Muscle of back (tissue), 13 donors: ENCODE measurements at places on chromosomes 2 and 18.

DNA sequence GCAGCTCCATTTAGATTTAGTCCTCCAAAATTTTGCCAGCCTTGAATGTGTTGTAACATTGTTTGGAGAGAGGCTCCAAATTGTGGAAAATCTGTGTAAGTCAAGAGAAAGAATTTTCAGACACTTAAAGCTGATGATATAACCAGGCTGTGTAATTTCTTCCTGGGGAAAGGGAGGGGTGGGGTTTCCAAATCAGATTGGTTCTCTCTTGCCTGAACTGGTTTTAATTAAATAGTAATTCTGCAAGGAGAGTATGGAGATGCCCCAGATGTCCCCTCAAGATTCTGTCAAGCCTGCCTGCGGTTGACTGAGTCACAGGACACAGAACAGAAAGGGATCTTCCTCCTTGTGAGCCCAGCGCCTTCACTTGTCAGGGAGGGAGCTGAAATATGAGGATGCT lies 54.5 kb downstream of the C18orf63 start:
- DNase-seq: peak; percentile 85

DNA sequence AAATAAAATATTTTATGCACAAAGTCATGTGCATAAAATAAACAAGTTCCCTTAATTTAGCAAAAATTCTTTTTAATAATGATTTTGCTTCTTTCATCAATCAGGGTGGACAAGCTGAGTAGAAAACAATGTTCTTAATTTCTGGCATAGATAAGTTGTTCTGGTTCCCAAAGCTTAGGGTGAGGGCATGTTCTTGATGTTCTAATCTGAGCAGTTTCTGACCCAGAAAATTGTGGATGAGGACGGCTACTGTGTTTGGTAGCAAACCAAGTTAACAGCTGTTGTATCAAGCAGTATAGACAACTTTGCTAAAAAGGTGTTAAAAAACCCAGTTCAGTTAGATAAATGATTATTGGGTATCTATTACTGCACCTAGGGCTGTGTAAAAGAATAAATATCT lies 158.9 kb downstream of the PDE1A start:
- DNase-seq: no peak

DNA sequence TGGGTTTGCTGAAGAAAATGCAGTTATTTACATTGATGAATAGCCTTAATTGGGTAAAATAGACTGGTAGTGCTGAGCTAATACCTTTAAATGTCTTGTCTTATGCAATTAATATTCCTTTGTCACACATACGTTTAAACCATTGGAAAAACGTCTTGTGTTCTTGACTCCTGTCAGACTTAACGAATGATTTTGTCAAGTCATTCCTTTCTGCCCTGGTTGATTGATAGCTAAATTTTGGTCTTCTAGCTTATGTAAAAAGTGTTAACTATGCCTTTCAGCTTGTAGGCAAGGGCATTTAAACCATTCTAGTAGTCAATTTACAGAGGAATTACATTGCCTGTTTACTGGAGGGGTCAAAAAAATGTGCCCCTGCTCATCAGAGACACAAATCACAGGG lies 105.8 kb upstream of the LRRTM1 start:
- no peak for DNase-seq

GRCh38 chr2:215316336-215316735 lies 4.5 kb downstream of the ATIC start:
- DNase-seq: no peak

- no peak for DNase-seq
These were observed 128.6 kb downstream of the MSH2 start for GRCh38 chr2:47531378-47532042.

- no peak for DNase-seq
These were observed 266.5 kb downstream of the EIPR1 start for GRCh38 chr2:3110994-3111666.

GRCh38 chr18:24875777-24876176 lies 415.3 kb downstream of the HRH4 start:
- DNase-seq: no peak

GRCh38 chr2:23540804-23541360 lies 155.9 kb downstream of the KLHL29 start:
- no peak for DNase-seq

- no peak for DNase-seq
These were observed 95.4 kb downstream of the INHBB start for GRCh38 chr2:120441351-120441700.

DNA sequence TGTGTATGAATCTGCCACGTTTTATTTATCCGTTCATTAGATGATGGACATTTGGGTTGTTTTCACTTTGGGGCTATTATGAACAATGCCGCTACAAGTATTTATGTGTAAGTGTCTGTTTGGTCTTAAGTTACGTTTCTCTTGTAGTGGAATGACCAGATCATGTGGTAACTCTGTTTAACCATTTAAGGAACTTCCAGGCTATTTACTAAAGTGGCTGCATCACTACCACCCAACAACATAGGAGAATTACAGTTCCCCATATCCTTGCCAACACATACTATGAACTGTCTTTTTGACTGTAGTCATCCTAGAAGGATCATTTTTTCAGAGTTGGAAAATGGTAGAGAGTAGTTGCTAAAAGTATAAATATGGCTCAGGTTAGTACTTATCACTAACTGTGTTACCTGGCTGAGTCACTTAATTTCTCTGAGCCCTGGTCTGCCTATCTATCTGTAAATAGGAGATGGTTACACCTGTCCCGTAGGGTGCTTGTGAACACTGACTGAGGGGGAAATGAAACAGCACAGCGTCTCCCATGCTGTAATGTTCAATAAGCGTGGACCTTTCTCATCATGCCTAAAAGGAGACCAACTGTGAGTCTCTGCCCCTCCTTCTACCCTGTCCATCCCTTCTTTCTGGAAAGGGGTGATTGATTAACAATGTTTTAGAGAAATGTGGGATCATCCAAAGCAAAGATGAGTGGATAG lies 103.1 kb downstream of the SH3RF3 start:
- no peak for DNase-seq

- no peak for DNase-seq
These were observed 24.3 kb upstream of the COL6A3 start for GRCh38 chr2:237438080-237438940.

DNA sequence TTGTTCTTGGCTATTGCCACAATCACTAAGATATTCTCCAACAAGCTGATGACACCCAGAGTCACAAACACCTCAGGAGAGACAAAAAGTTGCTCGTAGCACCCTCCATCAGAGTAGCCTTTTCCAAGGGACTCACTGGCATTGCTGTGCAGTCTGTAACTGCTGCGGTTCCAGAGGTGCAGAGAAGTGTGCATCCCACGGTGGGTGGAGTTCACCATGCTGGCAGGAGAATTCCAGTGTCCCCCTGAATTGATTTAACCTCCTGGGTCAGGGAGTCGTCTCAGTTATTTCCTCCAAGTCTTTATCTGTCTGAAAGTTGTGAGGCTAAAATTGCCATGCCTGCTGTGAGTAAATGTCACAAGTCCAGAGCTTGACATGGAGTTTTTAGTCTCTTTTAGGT lies 443 bp downstream of the MC4R start:
- DNase-seq: peak; percentile 3

DNA sequence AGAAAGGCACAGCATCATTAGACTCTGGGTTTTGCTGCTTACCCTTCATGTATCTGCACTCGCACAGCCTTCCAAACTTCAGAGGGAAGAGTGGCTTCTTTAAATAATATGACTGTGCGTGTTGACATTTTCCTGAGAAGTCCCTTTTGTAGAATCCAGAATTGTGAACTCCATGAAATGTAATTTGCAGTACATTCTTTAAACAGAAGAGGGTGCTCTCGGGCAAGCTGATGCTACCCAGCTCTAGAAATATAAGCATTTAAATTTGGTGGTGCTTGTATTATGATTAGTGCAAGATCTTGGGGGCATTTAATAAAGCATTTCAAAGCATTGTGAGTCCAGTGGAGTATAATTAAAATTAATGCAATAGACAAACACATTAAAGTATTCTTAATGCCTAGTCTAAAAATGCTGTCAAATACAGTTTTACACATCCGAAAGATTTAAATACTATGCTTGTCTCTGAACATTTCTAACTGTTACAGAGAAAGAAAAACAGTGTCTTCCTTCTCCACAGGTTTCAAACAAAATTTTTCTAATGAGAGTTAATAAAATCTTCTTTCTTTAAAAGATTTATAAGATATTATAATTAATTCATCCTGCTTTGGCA lies 17.3 kb upstream of the GTF2A1L start:
- DNase-seq: peak; percentile 69

GRCh38 chr2:146547236-146547635 lies 1297.6 kb upstream of the ACVR2A start:
- no peak for DNase-seq

- no peak for DNase-seq
These were observed 37.5 kb upstream of the LAMA1 start for GRCh38 chr18:7155092-7155491.

DNA sequence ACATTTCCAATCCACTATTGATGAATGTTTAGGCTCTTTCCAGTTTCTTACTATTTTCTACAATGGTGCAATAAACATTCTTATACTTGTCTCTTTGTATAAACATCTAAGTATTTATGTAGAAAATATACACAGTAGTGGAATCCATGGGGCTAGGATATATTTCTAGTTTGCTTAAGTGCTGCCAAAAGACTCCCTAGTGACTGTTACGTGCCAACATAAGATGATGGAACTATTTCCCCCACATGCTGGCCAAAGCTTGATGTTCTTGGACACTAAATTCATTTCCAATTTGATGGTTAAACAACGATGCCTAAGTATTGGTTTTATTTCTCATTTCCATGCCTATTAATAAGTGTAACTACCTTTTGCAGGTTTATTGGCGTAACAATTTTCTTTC lies 378.4 kb upstream of the HNRNPA3 start:
- DNase-seq: peak; percentile 84
